GM23248 (cell line): ENCODE measurements at places on chromosomes 5 and 9. TPM values are rescaled to one million over a fixed set of nuclear protein-coding genes. Genes with fewer than 3 reads are reported as not detected.

Gene PLCXD3
- total RNA-seq = 0.13 and 0.22 TPM in 2 replicates

Gene GLRA1
- total RNA-seq = not detected in 2 replicates

Gene ARL10
- total RNA-seq = 8.3 and 8.9 TPM in 2 replicates

Gene PCDHB2
- total RNA-seq = 4.9 and 8.9 TPM in 2 replicates
